Kidney glomerular epithelial cell (primary cell): ENCODE measurements at places on chromosomes 1 and 21.

DNA sequence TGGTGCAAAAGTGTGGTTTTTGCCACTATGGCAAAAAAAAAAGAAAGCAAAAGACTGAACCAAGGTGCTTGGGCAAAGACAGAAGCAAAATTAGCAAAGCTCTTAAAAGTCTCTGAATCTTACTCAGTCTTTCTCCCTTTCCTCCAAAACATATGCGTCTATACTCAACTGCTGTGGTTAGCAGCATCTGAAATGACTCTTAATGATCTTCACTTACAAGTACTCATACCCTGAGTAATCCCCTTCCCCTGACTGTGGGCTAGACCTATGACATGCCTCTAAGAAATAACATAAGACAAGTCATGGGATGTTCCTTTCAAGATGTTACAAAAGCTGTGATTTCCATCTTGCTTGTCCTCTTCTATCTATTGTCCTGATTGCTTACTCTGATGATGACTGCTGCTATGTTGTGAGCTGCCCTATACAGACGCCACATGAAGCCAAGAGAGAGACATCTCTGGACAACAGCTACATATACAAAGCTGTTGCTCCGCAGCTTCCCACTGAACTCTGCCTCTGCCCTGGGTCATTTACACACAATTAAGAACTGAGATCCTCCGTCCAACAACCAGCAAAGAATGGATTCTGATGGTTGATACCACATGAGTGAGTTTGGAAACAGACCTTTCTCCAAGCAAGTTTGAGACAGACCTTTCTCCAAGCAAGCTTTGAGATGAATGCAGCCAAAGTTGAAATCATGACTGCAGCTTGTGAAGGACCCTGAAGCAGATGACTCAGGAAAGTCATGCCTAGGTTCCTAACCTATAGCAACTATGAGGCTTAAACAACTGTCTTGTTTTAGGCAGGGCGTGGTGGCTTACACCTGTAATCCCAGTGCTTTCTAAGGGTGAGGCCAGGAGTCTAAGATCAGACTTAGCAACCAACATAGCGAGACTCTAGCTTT is 55.2 kb downstream of the PUM1 start:
- DNase-seq: no peak

GRCh38 chr21:38777015-38777414 is 28.7 kb upstream of the ETS2 start:
- DNase-seq: no peak

GRCh38 chr1:8027748-8028570 is 1.9 kb upstream of the ERRFI1 start:
- peak; percentile 51 for DNase-seq

GRCh38 chr1:23960291-23961020 is 828 bp downstream of the PNRC2 start:
- no peak for DNase-seq

GRCh38 chr1:230541306-230541705 is 101.0 kb upstream of the COG2 start:
- no peak for DNase-seq

GRCh38 chr1:235624721-235625333 is 24.8 kb downstream of the GNG4 start:
- DNase-seq: peak; percentile 85

DNA sequence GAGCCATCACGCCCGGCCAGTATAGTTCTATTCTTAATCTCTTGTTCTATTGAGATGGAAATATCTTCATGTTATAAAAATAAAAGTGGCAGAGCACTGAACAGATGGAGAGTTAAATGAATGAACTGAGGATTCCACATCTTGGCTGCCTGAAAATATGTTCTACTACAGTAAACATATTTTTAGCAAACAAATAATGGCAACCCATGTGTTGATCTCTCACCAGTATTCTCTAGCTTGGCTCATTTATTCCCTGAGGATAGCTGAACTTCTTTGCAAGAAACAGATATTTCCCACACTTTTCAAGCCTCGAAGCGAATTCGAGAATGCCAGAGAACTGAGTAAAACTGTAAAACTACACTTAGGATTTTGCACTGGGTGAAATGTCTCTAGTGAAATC is 58.9 kb downstream of the DIRAS3 start:
- no peak for DNase-seq

DNA sequence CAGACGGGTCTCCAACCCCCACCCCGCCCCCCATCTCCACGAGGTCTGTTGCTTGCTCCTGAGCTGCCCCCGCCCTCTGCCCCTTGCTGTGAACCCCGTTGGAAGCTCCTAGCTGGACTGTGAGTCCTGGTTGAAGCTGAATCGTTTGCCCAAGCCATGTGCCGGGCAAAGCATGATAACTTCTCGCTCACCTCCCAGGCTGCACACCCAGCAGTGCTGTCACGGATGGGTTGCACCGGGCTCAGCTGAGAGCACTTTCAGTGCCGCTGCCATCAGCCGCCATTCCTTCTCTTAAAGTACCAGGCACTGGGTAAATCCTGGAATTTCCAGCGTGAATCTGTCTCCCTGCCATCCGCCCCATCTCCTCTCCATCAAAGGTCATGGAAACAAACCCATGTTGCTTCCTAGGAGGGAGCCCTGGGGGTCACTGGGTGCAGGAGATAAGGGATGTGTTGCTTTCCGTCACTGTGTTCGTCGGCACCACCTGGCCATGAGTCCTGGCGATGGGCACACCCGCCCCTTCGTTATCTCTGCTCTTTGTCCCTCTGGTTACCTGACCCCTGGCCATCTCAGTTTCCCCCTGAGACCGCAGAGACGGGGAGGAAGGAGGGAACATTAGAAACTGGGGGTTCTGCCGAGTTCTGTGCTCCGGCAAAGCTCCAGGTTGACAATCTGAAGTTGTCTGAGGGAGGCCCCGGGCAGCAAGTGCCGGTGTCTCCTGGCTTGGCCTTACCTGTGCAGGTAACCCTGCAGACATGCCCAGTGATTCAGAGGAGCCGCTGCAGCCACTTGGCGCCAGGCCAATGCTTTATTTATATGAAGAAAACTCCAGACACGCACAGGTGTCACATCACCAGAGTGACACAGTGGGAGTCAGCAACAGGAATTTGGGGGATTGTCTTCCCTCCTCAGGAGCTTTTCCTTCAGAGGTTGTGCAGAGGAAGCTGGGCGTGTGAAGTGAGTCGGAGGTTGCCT is 2.7 kb downstream of the PDE9A start:
- peak; percentile 43 for DNase-seq

GRCh38 chr1:243628476-243628907 is 221.6 kb downstream of the AKT3 start:
- no peak for DNase-seq

DNA sequence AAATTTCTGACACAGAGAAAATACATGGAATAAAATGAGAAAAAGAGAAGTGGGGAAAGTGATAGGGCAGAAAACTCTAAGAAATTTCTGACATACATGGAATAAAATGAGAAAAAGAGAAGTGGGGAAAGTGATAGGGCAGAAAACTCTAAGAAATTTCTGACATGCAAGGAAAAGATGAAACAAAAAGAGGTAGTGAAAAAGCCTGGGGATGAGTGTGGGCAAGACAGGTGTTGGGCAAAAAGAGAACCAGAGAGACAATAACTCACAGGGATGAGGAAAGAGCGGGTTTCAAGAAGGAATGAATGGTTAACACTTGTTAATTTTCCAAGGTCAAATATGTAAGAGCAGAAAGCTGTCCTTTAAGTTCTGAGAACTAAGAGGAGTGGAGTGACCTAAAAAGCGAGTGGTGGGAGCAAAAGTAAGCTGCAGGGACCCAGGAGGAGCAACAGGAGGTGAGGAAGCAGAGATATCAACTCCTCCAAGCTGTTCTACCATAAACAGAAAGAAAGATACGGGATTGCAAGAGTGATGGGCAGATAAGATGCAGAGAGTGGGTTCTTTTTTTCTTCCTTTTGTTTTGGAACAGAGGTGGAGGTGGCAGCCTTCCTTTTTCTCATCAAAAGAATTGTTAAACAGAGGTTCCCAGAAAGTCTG is 29.9 kb upstream of the EXO1 start:
- no peak for DNase-seq

GRCh38 chr21:31543191-31543590 is 116.3 kb upstream of the SOD1 start:
- no peak for DNase-seq

- no peak for DNase-seq
These were observed 2.7 kb upstream of the SLC1A7 start for GRCh38 chr1:53145051-53145600.

DNA sequence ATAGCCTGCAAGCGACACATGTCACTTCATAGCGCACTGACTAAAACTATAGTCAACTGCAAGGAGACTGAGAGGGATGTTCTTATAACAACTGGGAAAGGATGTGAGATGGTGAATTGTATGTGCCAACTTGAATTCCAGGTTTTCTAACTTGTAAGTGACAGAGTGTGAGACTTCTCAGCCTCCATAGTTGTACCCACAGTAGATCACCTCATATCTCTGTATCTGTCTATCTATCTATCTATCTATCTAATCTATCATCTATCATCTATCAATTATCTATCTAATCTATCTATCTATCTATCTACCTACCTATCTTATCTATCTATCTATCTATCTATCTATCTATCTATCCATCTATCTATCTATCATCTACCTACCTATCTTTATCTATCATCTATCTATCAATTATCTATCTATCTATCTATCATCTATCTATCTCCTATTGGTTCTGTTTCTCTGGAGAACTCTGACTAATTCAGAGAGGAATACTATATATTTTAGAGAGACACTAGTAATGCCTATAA is 162.3 kb downstream of the CTH start:
- no peak for DNase-seq

GRCh38 chr1:67043366-67043765 is 10.6 kb downstream of the SLC35D1 start:
- DNase-seq: no peak

DNA sequence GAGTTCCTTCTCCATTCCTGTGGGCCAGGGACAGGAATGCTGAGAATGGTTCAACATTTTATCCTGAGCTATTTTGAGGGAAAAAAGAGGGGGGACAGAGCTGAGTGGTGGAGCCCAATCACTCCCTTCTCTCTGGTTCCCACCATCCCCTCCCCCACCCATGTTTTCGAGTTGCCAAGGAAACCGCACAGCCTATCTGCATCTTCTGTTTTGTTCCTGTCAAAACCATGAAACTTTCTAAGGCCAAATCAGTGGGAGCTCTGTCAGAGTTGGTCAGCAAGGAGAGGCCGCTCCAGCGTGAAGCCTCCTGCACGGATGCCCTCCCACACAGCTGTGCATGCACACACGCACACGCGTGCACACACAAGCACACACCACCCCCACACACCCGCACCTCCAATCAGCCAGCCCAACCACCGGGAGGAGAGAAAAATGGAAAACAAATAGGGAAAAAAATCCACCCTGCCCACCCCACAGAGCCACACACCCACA is 54.5 kb upstream of the ATP2B4 start:
- DNase-seq: peak; percentile 14
